Foreskin keratinocyte (primary cell): ENCODE measurements at places on chromosomes 6 and 20. TPM values are rescaled to one million over a fixed set of nuclear protein-coding genes. Genes with fewer than 3 reads are reported as not detected.

Gene UNC93A
- not detected in 2 replicates for polyA plus RNA-seq

Gene HLA-E
- polyA plus RNA-seq: 131 and 143 TPM in 2 replicates

Gene ETV7
- 1.3 and 1.5 TPM in 2 replicates for polyA plus RNA-seq

Gene PREX1
- 0.31 and 0.62 TPM in 2 replicates for polyA plus RNA-seq

Gene FILIP1
- not detected in 2 replicates for polyA plus RNA-seq

Gene LY6G5C
- 1.5 and 1.8 TPM in 2 replicates for polyA plus RNA-seq

Gene SLC22A2
- polyA plus RNA-seq: not detected in 2 replicates

Gene SLA2
- 0.03 TPM in 1 of 2 replicates, not detected in the other for polyA plus RNA-seq

Gene PDYN
- polyA plus RNA-seq: not detected in 2 replicates

Gene HDGFL1
- not detected in 2 replicates for polyA plus RNA-seq

- no peak for DNase-seq
Observed at GRCh38 chr20:48742912-48743680, 84.7 kb downstream of the PREX1 start.

DNA sequence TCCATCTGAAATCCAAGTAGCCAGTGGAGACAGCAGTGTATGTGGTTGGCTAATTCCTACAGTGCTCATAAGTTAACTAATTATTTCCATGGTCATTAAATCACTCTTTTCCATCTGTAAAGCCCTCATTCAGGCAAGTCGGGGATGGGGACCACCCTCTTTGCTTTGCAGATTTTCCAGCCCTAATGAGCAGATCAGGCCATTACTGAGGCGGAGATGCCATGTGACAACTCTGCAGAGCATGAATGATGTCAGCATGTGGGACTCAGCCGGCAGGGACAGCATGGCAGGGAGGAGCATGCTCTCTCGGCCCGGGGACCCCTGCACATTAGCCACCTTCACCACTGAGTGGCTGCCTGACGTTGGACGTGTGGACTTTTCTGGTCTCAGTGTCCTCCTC lies 623.3 kb upstream of the CDH4 start:
- DNase-seq: no peak

DNA sequence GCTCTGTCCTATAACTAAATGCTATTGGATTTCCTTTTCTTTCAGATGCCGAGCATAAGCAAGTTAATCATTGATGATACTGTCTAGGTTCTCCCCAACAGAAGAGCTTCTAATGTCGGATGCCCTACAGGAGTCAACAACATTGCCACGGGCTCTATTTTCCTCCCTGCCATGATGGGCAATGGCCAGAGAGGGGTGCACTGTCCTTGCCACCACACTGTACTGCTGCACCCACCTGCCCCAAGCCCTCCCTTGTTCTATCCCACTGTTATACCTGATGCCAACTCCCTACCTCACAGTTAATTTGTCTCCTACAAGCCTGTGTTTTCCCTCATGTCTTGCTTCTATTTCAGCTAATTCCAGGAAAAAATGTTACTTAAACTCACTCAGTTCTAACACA lies 773.6 kb upstream of the CHD6 start:
- no peak for DNase-seq

- DNase-seq: peak; percentile 91
Observed at GRCh38 chr6:161369339-161369738, 95.5 kb upstream of the AGPAT4 start.

DNA sequence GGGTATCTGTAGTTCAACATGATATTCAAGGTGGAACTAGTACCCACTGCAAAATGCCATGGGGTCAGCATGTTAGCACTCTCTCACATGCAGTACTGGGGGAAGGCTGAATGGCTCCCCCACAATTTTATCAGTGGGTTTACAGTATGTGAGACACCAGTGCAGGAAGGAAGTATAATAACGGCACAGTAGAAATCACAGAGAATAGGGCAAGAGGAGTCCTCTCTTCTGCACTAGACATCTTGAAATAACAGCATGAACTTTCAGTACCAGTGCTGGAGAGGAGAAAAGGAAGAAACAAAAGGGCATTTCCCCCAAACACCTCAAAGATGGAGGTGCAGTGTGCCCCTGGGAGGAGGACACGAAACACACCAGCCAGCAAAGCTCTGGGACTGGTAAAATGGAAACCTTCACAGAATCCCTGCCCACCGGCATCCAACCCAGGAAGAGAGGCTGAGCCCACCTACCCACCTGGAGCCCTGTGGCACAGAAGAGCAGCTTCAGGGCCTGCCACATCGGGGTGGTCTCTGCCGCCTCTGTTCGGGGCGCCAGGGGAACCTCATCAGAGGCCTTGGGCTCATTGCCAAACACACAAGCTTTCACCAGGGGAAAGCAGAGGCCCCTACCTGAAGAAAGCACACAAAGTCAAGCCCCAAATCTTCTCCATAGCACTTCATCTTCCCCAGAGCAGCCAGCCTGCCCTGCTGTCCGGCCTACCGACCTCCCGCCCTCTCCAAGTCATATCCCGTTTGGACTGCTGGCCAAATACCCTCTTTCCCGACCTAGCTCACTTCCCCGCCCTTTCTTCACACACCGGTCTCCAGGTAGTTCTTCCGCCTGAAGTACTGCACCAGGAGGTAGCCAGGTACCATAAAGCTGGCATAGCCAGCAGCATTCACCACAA lies 1.2 kb downstream of the SLC35B2 start:
- no peak for DNase-seq

DNA sequence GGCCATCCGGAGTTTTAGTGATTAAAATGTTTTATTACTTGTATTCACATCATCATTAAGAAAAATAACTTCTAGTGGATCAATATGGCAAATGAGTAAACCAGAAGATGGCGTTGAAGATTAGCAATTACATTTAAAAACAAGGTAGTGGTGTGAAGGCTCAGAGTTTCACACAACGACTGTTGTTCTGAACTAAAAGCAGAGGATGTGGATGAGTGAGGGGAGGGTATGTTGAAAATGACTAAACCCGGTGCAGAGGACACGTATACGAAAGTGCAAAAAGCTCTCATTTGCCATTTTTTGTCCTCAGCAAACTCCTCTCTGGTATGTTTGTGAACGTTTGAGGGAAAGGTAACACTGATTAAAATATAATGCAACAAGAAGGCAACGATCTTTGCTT lies 1.9 kb upstream of the IRF4 start:
- no peak for DNase-seq

- DNase-seq: peak; percentile 47
Observed at GRCh38 chr6:11096109-11096508, 2.5 kb downstream of the SMIM13 start.

DNA sequence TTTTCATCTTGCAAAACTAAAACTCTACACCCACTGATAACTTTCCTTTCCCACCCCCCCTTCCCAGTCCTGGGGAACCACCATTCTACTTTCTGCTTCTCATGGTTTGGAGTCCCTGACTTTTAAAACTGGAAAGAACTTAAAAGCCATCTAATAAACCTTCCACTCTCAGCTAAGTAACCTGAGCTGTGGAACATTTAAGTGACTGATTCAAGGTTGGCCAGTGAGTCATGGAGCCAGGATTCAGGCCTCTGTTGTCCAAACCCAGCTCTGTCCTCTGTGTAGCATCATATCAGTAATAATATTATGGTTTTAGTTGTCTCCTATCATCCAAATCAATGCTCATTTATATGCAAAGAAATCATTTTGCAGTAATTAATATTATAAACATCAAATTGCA lies 176.0 kb upstream of the NT5E start:
- DNase-seq: no peak

GRCh38 chr6:134575221-134575620 lies 257.3 kb upstream of the SGK1 start:
- DNase-seq: no peak

GRCh38 chr6:162438980-162439379 lies 288.6 kb downstream of the PRKN start:
- no peak for DNase-seq

GRCh38 chr6:132506869-132507808 lies 5.8 kb downstream of the STX7 start:
- DNase-seq: peak; percentile 42

- no peak for DNase-seq
Observed at GRCh38 chr6:36738108-36738507, 40.5 kb downstream of the RAB44 start.

GRCh38 chr6:31368461-31368860 lies 11.5 kb upstream of the HLA-B start:
- DNase-seq: no peak

DNA sequence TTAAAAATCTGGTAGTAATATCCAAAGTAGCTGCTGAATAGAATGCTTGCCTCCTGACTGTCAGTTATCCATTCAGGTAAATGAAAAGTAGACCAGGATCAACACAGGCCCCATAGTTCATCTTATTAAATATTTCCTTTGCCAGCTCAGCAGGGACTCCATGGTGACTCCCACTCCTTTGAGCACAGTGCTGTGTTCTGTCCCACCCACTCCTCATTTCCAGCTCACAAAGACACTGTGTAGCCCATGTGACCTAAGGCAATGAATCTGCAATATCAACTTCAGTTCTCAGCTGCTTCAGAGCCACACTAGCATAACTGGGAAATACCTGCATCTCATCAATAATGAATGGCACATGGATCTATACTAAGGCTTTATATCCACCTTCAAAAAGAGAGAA lies 189.5 kb upstream of the MANEA start:
- DNase-seq: no peak

- no peak for DNase-seq
Observed at GRCh38 chr6:15444881-15445280, 199.0 kb downstream of the JARID2 start.

DNA sequence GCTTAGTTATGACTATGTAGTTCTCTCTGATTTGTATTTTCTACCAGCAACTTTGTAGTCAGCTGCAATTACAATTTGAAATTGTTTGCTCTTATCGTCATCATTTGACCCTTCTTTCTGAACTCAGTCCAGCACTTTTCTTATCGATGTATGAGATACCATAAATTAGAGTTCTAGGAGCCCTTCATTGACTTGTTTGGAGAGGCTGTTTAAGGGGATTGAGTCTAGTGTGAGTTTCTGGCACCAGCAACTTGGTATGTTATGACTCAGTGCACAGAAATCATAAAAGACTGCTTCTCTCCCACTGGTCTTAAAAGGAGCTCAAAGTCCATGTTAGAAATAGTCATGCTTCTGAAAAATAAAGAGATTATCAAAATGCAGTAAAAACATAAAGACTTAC lies 190.3 kb downstream of the TENT5A start:
- DNase-seq: peak; percentile 41

GRCh38 chr6:11428895-11429294 lies 108.7 kb upstream of the TMEM170B start:
- DNase-seq: no peak

DNA sequence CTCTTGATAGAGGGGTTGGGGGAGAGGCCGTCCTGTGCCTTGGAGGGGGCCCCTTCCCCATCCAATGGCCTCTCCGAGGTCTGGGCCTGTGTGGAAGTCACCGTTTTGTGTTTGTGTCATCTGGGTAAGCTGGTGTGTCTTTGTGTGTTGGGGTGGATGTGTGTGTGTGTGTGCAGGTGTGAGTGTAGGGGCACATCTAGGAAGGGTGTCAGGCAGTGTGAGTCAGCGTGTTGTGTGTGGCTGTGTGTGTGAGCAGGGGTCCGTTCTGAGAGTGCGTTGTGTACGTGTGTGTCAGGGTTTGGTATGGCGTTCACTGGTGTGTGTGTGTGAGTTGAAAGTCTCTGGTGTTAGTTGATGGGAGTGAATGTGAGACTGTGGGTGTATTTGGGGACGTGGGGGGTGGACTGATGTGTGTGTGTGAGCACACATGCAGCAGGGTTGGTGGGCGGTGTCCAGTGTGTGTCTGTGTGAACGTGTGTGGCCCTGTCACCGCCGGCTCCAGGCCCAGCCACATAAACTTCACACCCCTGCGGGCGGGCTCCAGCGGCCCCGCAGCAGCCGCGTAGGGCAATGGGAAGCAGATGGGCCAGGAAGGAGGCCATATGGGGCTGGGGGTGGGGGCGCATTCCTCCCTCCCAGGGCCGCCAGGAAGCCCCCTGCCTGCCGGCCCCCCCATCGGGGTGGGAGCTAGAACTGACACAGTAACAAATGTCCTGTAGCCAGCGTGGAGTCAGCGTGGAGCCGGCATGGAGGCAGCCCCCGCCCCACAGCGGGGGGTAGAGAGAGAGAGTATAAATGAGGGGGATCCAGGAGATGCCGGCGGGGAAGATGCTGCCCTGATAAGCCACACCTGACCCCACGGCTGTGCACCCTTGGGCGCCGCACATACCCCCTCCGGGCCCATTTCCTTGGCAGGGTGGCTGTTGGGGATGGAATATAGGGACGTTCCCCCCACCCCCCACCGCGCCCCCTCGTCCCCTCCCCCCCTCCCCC lies 32.1 kb downstream of the SNAI1 start:
- no peak for DNase-seq

- DNase-seq: no peak
Observed at GRCh38 chr6:134003542-134003951, 48.9 kb downstream of the SLC2A12 start.

DNA sequence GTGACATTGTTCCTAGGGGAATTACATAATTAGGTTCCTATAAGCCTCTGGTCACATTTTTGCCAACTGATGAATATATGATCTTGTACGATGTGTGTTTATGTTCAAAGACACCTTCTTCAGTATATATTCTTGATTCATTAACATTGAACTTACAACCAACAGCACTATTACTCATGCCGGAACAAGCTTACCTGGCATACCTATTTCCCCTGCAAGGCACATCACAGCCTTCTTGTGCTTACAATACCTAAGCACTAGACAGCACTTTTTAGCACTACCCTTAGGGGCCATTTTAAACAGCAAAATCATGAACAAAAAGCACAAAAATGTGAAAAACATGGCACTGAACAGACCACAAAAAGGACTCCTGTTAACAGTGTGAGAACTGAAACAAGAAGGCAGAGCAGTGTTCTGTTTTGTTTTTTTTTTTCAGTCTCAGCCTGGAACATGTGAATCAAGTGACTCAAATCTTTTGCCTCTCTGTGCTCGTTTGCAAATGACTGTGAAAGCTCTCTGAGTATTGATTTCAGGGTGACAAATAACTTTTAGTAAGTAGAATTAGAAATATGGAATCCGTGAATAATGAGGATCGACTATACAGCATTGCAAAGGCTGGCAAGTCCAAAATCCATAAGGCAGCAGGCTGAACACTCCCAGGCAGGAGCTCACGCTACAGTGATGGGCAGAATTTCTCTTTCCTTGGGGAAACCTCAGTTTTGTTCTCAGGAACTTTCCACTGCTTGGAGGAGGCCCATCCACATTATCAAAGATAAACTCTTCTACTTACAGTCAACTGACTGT lies 102.3 kb upstream of the TSHZ2 start:
- DNase-seq: peak; percentile 40

- no peak for DNase-seq
Observed at GRCh38 chr6:170098428-170099170, 192.3 kb downstream of the DLL1 start.

DNA sequence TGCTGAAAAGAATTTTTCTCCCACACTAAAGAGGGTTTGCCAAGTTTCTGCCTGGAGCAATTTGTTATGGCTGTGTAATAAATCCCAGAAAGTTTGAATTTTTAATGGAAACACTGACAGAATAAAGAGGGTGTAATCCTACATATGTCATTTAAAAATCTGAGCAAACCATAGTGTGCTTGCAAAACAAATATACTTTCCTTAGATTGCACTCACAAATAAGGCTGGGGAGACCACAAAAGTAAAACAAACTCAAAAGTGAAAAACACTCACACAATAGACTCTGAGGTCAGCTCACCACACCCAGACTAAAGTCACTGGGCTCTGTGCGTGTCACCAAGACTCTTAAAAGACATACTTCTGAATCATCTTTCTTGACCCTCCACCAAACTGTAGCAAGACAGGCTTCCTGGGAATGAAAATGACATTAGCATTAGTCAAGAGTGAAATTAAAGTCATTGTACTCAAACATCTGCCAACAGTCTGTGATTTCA lies 4.8 kb upstream of the ATXN1 start:
- DNase-seq: peak; percentile 76
